ENCODE measurements at places on chromosomes 2 and 18.

DNA sequence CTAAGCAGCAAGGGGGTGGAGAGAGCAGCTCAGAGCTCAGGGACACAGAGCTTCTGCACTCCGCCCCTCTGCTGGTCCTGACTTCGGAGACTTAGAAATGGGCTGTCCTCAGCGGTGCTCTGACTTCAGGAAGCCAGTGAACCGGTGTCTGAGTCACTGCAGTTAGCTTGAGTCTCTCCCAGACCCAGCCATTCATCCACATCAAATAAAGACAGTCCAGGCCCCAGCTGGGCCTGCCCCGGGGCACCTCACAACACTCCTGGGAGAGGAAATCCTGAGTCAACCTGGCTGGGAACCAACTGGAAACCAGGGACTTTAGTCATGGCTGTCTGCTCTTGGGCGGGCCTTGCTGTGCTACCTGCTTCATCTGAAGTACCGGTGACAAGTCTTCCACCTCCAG, 5.4 kb upstream of the ITGB6 start:
- DNase-seq = no peak

GRCh38 chr2:102929721-102930120, 167.9 kb downstream of the TMEM182 start:
- no peak for DNase-seq

- no peak for DNase-seq
These were observed 292.9 kb upstream of the SLC14A2 start for GRCh38 chr18:45322343-45322742.

DNA sequence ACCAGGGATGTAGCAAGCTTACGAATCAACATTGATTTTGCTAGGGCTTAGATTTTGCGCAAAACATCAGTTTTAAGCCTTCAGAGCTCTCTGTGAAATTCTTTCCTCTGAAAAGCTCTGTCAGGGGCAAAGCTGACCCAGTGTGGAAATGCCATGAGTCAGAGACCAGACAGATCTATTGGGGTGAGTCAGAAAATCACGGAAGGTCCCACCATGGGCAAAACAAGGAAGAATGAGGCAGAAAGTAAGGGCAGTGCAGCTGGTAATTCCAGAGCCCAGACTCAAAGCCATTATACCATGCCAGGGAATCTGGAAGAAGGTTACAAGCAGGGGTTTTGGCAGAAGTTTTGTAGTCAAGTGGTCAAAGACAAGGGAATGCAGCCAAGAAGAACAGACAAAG, 256.6 kb upstream of the CTAGE1 start:
- DNase-seq = no peak

GRCh38 chr18:44039826-44040225, 640.9 kb upstream of the SETBP1 start:
- no peak for DNase-seq

DNA sequence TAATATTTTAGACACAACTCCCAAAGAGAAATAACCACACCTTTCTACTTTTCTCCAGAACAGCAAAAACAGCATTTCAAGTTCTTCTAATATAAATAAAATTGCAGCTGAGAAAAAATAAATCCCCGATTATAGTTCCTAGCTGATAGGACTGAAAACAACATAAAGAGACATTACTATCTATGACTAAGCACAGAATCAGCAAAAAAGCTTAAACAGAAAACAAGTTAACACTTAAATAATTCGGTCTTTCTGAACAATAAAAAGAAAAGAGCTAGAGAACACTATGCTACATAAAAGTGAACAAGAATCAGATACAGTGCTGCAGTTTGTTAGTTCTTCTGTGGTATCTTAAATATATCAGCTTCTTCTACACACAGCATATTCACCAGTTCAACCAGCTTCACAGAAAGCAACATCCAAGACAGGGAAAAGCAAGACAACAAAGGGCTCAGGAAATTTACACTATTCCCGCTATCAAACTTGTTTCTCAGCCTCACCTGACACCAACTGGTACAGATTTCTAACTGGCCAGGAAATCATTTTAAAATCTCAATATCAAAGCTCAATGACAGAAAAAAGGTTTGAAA, 28.6 kb downstream of the FEZ2 start:
- no peak for DNase-seq

DNA sequence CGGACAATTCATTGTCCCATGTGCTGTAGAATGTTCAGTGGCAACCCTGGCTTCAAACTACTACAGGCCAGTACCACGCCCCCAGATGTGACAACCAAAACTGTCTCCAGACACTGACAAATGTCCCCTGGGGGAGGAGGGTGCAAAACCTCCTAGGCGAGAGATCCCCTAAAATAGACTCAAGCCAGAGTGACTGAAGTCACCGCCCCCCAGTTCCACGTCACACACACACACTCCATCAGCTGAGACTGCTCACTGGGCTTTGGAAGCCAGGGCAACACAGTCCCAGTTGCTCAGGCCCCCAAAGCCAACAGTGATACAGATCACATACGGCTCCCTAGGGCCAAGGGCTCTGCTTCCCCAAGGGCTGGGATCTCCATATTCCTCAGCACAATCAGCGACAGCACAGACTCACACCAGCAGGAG, 19.1 kb downstream of the HDAC4 start:
- no peak for DNase-seq

DNA sequence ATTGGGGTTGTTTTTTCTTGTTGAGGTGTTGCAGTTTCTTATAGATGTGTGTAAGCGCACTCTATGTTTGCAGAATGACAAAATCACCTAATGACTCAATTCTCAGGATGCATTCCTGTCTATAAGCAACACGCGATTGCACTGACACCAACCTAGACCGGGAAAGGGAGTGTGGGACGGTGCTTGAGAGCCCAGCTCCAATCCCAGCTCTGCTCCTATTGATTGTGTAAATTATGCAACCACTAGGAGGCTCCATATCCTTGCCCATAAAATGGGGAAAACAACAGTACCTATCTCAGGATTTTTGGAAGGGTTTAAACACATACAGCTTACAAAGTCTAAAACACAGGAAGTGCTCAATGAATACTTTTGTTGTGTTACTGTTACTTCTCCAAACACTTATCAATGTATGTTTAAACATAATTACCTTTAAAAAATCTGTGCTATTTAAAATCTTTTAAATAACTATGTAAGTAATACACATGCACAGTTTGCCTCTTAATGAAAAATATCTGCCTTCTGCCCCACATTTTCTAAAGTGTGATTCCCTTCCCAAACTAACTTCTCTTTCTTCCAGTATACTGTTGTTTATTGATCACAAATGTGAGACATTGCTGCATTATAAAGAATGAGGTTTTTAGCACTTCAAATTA, 132.5 kb downstream of the SPHKAP start:
- no peak for DNase-seq

- no peak for DNase-seq
These were observed 8.2 kb downstream of the FAM110C start for GRCh38 chr2:38155-38554.

- no peak for DNase-seq
These were observed 7.6 kb downstream of the GMPPA start for GRCh38 chr2:219506153-219506801.

- no peak for DNase-seq
These were observed 84.4 kb upstream of the DYNAP start for GRCh38 chr18:54506516-54507261.

GRCh38 chr2:120948662-120949011, 213.0 kb downstream of the GLI2 start:
- no peak for DNase-seq

GRCh38 chr2:71787476-71788185, 334.3 kb downstream of the DYSF start:
- DNase-seq = no peak

DNA sequence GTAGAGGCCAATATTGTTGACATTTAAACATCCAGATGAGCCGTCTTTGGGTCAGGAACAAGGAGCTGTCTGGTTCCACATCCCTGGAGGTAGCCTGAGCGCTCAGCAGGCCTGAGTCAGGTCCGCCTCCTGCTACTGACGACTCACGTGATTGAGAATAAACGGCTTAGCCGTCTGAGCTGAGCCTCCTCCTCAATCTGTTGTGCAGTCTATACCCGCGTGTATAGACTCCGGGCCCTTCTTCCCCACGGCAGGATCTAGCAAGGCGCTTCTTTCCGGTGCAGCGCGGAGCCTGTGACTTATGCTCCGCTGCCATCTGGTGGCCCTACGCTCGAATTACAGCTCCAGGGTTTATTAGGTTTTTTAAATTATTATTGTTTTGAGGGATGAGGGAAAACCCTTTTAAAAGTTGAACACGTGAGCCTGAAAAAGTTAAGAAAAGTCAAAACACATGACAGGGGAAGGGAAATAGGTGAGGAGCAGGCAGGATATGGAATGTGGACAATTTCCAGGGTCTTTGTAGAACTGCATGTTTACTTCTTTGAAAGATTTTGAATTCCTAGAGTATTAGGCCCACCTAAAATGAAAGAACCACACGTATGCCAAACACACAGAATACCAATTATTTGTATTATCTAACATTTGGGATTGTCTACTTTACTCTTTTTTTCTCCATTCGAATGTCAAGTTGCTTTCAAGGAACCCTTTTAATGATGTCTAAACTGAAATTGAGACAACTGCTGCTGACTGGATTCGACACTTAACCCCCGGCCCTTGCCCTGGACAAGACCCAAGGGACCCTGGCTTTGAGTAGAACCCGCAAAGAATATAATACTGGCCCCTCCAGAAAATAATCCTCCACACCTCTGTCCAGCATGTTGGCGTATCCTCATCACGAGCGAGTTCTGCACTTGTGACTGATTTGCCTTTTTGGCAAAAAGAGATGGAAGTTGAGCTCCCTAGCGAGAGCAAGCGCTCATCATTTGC, 112.4 kb upstream of the ZNF236 start:
- peak; percentile 42 for DNase-seq

- DNase-seq = no peak
These were observed 272.5 kb upstream of the KCNJ3 start for GRCh38 chr2:154425994-154426393.

GRCh38 chr18:36352384-36352783, 54.9 kb downstream of the FHOD3 start:
- DNase-seq = no peak

DNA sequence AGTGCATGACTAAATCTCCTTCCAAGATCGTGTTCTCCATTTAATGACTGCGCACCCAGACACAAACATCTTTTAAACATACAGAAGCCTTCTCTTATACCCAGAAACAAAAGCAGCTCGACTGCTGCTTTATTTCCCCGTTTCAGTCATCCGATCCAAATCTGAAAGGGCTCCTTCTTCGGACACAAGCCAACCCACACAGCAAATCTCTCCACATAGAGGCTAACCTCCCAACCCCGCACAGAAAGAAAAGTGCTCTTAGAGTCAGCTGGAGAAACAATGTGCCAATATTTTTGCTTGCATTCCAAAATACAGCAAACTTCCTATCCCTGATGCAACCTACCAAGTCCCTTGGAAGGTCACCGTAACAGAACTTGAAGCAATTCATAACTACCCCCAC, 29.1 kb downstream of the GAREM1 start:
- no peak for DNase-seq

GRCh38 chr2:240137596-240138253, 1.6 kb upstream of the COPS9 start:
- no peak for DNase-seq

- no peak for DNase-seq
These were observed 77.1 kb downstream of the BCL11A start for GRCh38 chr2:60476206-60476954.

DNA sequence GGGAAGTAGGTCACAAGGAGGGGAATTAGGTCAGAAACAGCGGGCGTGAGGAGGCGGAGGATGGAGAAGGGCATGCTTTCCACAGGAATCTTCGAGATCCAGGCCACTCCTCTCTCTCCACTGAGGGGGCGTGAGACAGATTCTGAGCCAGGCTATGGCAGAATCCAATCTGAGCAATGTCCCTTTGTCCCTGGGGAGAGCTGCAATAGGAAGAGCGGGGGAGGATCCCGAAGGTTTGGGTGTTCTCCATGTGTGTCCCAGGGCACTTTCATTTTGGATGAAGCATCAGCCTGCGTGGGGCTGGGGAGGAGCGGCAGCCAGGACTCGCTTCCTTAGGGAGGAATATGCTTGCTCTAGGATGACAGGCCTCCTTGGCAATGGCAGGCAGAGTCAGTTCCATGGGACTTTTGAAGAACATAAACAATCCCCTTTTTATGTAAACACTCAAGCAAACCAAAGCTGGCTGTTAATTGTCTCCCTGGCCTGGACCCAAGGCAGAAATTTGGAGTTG, 84.0 kb downstream of the LIPG start:
- no peak for DNase-seq

All from activated CD4-positive, alpha-beta T cell treated with anti-CD3 and anti-CD28 coated beads for 24 hours (primary cell).